GOT3 (cell line): ENCODE measurements at places on chromosomes 7 and 10.

- DNase-seq: no peak
These were observed 30.5 kb downstream of the ABCB1 start for GRCh38 chr7:87570178-87570577.

DNA sequence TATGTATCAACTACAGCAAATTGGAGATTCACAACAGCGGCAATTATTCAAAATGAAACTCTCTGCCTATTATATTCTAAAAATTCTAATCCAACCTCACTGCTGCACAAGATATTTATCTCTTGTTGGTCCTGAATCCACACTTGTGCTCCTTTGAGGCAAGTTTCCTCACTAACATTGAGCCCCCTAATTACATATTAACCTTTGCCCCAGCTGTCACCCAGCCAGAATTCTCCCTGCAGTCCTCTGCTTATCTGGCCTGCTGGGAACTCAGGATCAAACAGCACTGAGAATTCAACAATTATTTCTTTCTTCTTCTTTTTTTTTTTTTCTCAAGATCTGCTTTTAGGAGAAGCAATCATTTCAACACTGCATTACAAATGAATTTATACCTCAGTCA, 21.5 kb upstream of the PLAC9 start:
- no peak for DNase-seq

- DNase-seq: no peak
These were observed 120.6 kb downstream of the GLCCI1 start for GRCh38 chr7:8089036-8089780.

GRCh38 chr10:103678178-103678526, 177.2 kb downstream of the SH3PXD2A start:
- DNase-seq: no peak

- DNase-seq: no peak
These were observed 19.5 kb downstream of the CFAP46 start for GRCh38 chr10:132922872-132923271.

DNA sequence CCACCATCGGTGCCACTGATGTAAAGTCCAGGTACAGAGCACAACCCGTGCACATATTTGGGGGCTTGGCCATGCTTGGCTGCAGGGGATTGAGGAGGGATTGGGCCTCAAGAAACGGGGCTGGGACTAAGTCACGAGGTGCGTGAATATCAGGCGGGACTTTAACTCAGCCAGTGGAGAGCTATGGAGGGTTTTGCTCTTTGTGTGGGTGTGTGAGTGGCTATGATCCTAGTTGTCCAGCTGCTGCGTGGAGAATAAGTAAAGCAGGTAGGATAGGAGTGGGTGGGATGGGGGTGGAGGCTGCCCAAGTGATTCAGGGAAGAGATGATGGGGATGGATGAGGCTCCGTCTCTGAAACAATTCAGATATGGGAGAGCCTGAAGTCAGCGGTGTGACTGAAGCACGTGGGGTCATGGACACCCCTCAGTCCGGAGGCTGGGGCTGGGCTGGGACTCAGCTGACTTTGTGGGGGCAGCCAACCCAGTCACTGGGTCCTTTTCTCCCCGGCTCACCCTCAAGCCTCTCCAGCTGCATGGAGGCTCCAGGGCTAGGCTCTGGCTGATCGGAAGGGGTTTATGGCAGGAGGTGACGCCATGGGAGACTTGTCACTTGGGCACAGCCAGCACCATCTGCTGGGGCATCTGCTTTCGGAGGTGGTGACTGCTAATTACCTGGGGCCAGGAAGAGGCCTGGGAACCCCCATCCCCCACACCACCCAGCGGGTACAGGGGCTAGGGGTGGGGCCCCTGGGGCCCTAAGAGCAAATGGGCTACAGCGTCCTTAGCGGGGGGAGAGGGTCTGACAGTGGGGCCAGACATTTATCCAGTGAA, 1.7 kb upstream of the LFNG start:
- no peak for DNase-seq

DNA sequence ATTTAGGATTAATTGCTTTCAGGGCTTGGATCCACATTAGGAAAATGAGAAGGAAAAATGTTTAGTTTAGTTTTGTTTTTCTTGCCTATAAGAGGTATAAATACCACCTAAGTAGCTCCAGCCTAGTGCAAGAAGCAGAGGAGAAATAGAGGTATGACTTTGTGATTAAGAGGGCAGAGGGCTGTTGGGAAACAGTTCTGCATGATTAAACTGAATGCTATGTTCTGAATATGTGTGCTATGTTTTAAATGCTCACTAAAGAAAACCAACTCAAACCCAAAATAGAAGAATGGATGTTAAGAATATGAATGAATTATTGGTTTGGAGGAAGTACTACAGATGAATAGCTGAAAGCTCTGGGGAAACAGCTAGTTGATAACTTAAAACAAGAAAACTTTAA, 7.6 kb downstream of the CALCR start:
- DNase-seq: no peak

- no peak for DNase-seq
These were observed 1.6 kb downstream of the SEPHS1 start for GRCh38 chr10:13346283-13347042.

DNA sequence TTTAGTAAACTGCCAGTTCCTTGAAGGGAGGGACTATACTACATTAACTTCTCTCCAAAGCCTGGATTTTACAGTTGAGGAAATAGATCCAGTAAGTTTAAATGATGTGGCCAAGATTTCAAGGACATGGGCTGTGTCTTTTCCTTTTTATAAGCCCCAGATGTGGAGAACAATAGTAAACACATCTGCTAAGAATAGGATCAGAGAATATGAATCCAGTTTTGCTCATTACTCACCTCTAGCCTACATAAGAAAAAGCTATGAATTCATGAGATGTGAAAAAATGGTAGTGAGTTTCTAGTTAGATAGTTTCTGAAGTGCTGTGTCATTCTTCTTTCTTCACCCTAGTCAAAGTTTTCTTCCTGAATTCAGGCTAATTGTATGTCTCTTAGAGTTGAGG, 38.6 kb downstream of the MAGI2 start:
- DNase-seq: no peak

DNA sequence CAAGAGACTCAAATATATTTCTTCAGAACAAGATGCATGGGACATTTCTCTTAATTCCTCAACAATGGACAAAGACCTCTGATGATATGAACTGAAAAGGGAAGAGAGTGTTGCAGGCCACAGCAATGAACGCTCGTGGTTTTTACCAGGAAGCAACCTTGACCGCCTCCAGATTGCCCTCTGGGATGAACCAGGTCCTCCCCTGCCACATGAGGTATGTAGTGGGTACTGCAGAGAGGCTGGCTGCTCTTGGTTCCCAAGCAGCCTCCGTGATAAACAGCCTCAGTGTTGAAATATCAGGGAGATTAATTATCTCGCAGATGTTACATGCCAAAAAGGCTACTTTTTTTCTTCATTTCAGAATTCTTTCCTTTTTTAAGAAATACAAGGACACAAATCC, 338.8 kb downstream of the ELMO1 start:
- DNase-seq: no peak

- no peak for DNase-seq
These were observed 262.8 kb downstream of the DYNC1I1 start for GRCh38 chr7:96034940-96035727.

GRCh38 chr10:84317174-84317573, 11.2 kb upstream of the CCSER2 start:
- no peak for DNase-seq

DNA sequence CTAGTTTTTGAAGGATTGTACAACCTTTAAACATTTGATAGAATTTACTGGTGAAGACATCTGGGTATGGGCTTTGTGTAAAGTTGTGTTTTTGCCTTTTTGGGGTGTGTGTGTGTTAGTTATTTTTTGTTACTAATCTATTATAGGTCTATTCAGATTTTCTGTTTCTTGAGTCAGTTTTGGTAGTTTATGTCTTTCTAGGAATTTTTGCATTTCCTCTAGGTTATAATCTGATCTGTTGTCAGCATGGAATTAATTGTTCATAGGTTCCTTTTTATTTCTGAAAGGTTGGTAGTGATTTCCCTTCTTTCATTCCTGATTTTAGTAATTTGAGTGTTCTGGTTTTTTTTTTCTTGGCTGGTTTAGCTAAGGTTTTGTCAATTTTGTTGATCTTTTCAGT, 17.7 kb downstream of the SEPTIN7 start:
- DNase-seq: no peak

- DNase-seq: no peak
These were observed 51.9 kb upstream of the CAPZA2 start for GRCh38 chr7:116810267-116811116.

DNA sequence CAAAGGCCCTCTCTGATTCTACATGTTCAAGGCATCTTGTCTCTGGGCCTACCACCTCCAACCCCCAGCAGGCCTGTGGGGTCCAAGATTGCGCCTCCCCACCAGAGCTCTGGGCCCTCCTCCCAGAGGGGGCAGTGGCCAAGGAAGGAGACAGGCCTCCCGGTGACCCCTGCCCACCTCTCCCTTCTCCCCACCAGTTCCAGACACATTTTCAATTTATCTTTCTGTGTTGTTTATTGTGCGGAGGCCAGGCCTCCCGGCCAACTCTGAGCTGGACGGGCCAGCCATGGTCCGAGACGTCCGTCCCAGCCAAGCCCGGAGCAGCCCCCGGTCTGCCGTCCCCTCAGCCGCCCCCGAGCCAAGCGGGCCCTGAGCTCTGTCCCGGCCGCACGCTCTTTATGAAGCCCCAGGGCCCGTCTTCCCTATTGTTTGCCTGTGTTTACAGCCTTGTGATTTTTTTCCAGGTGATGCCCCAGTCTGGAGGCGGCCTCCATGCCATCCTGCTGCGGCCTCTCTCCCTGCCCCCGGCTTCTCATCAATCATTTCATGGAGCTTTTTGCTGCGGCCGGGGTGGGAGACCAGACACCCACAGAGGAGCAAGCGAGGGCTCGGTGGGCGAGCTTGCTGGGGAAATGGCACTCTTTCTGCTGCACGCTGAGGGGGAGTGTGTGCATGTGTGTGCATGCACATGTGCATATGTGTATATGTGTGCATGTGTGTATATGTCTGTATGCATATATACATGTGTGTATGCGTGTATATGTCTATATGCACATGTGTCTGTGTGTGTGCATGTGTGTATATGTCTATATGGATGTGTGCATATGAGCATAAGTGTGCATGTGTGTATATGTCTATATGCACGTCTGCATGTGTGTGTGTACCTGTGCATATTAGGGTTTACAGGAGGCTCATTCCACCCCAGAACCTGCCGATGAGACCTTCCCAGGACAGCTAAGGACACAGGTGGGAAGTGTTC, 52.7 kb upstream of the ELN start:
- no peak for DNase-seq

- no peak for DNase-seq
These were observed 2.4 kb upstream of the UBE3C start for GRCh38 chr7:157136372-157136771.

- no peak for DNase-seq
These were observed 18.2 kb upstream of the C10orf105 start for GRCh38 chr10:71737834-71738197.

DNA sequence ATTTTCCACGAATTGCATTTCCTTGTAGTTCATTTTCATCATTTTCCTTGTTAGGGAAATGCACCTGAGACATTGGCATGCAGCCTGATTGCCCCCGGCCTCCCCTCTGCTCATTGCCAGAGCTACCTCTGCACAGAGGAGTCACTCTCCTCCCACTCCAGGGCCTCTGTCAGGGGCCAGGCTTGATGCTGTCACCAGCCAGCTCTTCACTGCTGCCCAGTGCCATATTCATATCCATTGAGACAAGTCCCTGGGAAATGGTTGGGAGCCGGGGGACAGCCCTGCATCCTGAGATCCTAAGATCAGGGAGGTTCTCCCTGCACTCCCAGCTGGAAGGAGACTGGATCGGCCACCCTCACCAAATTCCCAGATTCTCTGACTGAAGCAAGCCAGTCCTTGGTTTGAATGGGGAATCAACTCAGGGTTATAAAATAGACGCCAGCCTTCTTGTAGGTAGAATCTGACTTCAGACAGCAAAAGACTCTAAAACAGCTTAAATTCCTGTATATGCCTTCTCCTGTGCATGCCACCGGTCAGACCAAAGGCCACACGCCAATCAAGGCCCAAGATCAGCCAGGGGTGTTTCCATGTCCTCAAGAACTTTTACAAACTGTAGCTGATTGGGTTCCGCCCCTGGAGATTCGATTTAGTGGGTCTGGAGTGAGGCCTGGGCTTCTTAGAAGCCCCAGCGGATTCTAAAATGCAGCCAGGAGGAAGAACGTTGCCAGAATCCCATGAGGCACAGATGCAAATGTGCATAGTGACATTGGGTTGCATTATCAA, 86.5 kb downstream of the PARP12 start:
- DNase-seq: no peak

DNA sequence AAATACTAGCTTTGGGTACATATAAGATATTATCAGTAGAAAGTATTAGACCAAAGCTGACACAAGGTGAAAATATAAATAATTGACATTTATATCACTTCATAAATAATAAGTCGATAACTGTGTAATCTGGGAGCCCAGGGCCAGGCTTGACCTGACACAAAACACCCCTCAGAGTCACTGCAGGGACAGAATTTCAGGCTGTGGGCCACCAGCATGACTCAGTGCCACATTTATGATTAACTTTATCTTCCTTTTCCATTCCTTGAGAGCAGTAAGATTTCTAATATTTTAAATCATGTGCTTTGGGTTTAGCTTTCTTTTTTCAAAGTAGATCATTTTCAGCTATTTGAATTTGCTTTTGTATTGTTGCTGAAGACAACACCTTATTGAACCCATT, 102.9 kb upstream of the NFE2L3 start:
- no peak for DNase-seq

DNA sequence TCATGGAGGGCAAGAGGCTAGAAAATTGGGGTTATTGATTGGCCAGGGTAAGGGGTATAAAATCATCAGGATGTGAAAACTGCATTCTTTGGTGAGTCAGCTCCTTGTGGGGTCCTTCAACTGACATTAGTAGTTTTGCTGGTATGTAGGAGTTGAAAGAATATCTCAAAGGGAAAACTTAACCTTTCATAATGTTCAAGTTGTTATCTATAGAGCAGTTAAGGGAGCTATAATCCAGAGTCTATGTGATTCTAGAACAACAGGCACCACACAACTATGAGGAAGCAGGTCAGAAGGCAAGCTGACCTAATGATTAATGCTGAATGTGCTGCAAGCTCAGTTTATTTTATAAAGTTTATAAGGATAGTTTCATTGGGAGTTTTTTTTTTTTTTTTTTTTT, 13.7 kb downstream of the PRPS1L1 start:
- DNase-seq: no peak

- no peak for DNase-seq
These were observed 337.2 kb upstream of the CELF2 start for GRCh38 chr10:10680496-10680895.

DNA sequence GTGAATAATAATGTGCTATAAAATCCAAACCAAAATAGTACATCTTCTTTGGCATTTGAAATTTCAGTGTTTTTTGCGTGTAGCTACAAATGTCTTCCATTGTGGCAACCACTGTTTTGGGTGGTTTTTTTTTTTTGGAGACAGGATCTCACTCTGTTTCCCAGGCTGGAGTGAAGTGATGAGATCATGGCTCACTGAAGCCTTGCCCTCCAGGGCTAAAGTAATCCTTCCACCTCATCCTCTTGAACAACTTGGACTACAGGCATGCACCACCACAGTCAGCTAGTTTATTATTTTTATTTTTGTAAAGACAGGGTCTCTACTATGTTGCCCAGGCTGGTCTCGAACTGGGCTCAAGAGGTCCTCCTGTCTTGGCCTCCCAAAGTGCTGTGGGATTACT, 455.1 kb downstream of the AUTS2 start:
- no peak for DNase-seq
